ENCODE measurements at places on chromosomes 3 and 15.

DNA sequence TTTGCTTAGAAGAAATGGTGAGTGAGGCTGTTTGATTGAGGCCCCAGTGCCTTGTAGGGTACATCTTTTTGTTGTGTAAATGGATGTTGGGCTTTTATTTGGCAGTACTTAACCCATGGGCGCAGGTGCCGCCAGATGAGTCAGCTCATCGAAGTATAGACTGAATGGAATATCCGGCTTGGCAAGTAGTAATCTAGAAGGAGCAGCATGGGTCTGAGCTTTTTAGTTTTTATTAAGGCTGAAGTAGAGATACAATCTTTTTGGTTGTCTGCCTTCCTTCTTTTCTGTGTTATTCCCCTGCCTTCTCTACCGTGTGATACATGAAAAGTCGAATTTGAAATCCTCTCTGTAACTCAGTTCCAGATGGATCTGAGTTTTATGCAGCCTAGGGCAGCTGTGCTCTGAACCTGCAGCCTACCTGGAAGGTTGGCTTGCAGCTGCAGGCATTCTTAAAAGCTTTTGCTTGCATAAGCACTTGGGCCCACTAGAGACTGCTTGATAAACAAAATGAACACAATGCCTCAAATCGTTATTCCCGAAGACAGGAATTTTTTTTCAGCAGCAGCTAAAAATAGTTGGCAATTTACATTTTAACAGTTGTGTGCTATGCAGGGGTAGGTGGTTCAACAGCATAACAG, 177.5 kb upstream of the CGNL1 start:
- no peak for DNase-seq

DNA sequence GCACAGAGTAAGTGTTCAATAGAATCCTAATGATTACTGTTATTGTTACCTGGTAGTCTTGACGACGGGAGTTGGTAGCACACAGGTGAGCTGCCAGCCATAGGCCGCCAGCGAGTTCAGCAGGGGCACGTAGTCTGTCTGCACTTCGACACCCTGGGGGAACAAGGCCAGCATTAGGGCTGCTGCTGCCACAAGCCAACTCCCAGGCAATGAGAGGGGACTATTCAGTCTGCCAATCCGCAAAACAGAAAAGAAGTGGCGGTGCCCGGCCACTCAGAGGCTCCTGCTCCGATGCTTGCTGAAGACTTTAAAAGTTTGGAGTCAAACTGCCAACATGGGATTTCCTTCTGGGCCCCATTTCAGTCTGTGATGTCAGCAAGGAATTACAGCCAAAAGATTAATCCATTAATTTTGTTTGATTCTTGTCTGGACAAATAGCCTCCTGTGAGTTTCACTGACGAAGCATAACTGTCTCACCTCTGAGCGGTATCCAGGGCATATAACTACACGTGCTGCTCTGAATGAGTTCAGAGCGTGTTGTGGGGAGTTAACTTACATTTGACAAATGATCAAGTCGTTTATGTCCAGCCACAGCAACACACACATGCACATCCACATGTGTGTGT, 61.8 kb downstream of the OXNAD1 start:
- no peak for DNase-seq

- no peak for DNase-seq
These were observed 204.2 kb upstream of the TBC1D5 start for GRCh38 chr3:17946619-17947018.

DNA sequence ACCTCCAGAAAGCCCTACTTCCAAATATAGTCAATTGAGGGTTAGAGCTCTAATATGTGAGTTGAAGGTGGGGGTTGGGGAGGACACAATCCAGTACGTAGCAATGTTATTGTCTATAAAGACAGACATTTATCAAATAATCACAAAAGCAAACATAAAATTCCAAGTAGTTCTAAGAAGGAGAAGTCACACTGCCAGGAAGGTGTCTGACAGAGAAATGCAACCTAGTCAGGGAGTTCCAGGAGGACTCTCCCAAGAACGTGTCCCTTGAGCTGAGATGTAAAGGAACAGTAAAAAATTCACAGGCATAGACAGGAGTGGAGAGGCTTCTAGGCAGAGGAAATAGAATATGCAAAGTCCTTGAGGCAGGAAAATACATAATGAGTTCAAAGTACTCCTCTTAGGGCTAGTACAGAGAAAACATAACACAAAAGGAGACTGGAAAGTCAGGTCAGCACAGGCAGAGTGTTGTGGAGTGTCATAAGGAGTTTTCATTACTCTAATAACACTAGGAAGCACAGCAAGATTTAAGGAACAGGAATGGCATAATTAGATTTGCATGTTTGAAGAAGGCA, 277.6 kb upstream of the STT3B start:
- DNase-seq: no peak

GRCh38 chr3:117019082-117019713, 309.6 kb downstream of the TUSC7 start:
- peak; percentile 48 for DNase-seq

DNA sequence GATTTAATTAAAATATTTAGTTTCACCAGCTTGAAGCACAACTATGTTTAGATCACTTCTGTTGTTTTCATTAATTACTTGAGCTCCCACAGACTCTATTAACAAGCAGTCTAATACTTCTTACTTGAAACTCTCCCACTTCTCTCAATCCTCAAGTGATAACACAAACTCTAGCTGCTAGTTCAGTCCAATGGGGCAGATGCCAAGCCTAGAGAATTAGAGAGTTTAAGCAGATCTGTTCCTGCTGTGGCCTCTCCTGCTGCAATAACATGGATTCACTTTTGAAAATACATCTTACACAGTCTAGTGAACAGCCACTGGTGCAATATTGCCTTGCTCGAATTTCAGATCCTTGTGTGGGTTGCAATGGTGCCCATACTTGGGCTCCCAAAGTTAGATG, 566.4 kb upstream of the SGO1 start:
- no peak for DNase-seq

- DNase-seq: no peak
These were observed 228.5 kb upstream of the ROBO2 start for GRCh38 chr3:76811418-76811817.

DNA sequence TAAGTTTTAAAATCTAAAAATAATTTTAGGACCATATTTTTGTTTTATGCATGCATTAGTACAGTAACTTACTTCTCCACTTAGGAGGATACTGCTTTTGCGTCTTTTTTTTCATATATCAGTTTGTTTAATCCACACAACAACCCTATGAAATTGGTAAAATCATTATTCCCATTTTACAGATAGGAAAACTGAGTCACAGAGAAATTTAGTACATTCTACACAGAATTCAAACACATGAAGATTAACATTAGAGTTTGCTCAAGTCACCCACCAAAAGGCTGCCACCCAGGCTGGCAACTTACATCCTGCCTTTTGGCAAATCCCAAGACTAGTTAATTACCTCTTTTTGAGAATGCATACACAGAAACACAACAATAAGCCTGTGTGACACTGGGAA, 28.7 kb downstream of the TNIK start:
- no peak for DNase-seq

DNA sequence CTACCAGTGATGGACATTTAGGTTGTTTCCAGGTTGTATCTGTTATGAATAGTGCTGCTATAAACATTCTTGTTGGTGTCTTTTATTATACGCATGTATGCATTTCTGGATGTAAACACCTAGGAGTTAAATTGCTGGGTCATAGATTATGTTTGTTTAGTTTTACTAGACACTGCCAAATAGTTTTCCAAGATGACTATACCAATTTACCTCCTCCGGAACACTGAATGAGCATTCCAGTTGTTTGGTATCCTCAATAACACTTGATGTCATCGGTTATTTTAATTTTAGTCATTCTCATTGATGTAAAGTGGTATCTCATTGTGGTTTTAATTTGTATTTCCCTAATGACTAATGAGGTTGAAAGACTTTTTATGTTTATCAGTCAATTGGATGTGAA, 36.6 kb upstream of the ARID3B start:
- no peak for DNase-seq

- no peak for DNase-seq
These were observed 76.6 kb upstream of the CPOX start for GRCh38 chr3:98670020-98670419.

- no peak for DNase-seq
These were observed 84.6 kb upstream of the DPH6 start for GRCh38 chr15:35630532-35630931.

GRCh38 chr3:15102256-15102655, 3.3 kb upstream of the RBSN start:
- DNase-seq: peak; percentile 79

GRCh38 chr3:188287762-188288505, 134.0 kb downstream of the LPP start:
- DNase-seq: no peak

DNA sequence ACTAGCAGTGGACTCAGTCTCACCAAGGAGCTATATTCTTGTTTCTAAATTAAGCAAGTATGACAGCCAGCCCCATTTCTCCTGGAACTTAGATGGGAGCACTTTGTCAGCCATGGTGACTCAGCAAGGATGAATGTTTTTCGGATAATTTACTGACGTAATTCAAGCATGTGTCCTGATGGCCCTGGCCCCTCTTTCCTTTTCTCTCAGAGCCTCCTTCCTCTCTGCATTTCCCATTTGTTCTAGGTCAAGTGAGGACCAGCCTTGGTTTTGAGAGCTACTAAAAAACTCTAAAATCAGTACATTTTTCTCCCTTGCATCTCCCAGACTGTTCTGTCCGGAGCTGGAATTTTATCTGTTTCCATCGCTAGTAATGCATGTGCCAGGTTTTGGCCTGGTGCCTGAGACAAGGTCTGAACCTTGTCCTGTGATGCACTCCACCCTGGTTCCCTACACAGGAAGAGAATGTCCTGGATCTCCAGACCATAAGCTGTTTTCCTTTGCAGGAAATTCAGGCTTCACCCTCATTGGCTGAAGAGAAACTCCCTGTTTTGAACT, 256.6 kb upstream of the ROPN1 start:
- DNase-seq: no peak

DNA sequence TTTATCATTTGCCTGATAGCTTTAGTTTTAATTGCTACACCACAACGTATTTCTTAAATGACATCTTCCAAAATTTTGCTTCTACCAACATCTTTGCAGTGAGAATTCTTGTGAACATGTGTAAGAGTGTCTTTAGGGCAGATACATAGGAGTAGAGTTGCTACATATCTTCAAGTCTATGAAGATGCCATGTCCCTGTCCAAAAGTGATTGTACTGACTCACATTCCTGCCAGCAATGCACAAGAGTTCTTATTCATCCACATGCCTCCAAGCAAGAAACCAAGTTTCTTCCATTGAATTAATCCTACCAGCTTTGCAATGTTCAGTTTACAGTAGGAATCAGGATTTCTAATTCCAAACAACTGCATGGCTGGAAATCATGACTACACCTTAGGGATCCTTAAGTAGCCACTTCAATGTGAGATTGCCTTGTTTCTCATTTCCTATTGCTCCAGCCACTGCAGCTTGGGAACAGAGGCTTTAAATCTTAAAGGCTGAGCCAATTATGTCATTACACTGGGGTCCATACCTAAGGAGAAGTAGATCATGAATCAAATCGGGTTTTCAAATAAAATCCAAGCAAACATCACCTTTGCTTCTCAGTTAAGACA, 44.5 kb downstream of the BCL2L10 start:
- DNase-seq: no peak

DNA sequence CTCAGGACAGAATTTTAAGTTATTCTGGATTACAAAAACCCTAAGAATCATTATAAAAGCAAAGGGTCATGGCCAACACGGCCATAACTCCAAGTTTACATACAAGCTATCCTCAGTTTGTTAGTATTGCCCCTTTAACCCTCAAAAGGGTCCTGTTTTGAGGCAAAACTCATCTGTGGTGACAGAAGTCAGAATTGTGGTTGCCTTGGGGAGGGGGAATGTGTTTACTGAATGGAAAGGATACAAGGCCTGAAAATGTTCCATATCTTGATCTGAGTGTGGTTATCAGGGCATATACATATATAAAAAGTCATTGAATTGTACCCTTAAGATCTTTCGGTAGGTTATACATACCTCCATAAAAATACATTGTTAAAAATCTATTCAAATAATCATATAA, 2.1 kb downstream of the SFMBT1 start:
- no peak for DNase-seq

GRCh38 chr3:28907616-28908015, 373.3 kb upstream of the RBMS3 start:
- DNase-seq: no peak
